ENCODE measurements at places on chromosomes 7 and 10.

DNA sequence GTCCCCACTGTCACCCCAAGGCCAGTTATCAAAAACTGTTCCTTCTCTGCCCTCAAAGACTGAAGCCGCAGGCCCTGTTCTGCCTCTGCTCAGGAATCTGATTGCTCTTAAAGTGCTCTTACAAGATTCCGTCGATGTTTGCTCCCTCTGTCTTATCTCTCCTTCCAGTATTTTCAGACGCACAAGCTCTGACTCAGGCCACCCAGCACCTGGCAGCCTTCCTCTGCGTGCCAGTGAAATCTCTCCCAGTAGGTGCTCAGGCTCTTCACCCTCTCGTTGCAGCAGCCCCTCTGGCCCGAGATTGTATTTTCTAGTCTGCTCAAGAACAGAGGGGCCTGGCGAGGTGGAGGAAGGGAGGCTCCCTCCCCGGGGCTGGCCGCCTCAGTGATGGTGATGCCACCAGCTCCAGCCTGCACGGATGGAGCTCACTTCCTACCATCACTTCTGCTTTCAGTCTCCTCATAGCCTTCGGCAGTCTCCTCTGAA, 276.2 kb downstream of the USP6NL start:
- no peak for DNase-seq

- DNase-seq: no peak
Measured at GRCh38 chr7:137948845-137949330, 53.0 kb downstream of the CREB3L2 start.

- no peak for DNase-seq
Measured at GRCh38 chr10:15075421-15075820, 13.2 kb downstream of the ACBD7 start.

- no peak for DNase-seq
Measured at GRCh38 chr7:515628-516027, 4.0 kb downstream of the PDGFA start.

DNA sequence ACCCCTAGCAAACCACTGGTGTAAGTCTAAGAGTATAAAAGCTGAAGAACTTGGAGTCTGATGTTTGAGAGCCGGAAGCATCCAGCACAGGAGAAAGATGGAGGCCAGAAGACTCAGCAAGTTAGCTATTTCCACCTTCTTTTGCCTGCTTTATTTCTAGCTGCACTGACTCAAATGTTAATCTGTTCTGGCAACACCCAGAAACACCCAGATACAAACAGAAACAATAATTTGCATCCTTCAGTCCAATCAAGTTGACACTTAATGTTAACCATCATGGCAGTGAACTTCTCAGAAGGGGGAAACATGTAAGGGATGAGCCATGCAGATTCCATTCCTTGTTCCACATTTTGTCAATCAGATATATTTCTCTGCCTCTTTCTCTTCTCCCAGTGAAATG, 101.8 kb upstream of the FERD3L start:
- no peak for DNase-seq

GRCh38 chr10:74000892-74001669, 3.2 kb downstream of the VCL start:
- no peak for DNase-seq

Measured in GM06990 (cell line).